Thoracic aorta (tissue), 2 donors: ENCODE measurements at places on chromosomes 1 and 21.

DNA sequence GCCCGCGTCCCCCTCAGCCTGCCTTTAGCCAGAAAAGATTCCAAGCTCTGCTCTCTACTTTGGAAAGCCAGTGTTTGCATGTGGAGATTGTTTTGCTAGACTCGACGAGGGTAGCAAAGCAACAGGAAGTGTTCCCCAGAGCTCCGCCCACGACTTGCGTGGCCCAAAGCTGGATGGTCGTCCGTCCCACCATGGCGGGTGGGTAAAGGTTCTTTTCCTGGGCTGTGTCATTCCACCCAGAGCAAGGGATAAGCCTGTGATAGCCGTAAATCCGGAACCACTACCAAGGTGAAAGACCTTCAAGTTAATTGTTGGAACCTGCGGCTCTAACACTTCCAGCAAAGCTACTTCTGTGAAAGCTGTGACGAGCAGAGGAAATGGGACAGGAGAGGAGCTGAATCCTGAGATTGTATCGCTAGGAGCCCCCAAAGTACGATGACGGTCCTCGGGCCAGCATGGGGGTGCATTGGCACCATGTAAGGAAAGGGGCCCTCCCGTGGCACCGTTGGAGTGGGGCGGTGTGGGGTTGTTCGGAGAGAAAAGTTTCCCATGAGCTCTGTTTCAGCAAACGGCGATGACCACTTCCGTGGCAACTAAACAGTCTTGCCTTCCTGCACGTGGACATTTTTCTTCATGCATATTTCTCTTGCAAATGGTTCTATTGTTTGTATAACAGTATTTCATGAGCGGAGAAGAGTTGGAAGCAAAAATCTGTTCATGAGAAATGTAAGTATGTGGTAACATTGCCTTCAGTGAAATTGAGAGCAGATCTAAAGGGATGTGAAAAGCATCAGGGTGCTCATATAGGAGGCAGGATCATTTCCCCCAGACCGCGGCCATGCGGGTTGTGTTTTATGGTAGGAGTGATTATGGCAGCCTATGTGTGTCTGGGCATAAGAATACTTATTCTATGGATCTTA lies 8.4 kb downstream of the MX2 start:
- DNase-seq = no peak

DNA sequence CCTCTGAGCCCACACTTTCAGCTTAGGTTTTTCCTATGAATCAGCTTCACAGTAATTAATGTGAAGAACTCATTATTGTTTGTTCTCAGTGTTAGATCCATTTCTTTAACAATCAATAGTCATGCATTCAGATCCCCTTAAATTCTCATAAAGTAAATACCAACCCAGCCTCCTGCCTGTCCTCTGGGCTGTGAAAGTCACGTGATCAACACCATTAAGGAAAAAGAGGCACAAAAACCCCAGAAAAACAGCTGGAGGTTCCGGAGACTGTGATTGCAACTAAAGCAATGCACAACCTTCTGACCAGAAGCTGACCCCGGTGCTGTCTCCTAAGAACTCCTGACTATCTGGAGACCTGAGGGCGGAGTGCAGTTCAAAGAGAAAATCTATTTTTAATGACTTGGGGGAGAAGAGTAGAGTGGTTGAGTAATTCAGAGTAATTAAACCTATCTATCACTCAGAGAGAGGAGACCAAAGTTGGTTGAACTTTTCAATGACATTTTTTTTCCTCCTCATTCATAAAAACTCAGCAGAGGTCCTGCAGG lies 132.5 kb downstream of the PLXNA2 start:
- no peak for DNase-seq

- no peak for DNase-seq
Measured at GRCh38 chr1:238898856-238899255, 487.5 kb upstream of the CHRM3 start.

GRCh38 chr21:41868062-41868710 lies 11.0 kb downstream of the PRDM15 start:
- no peak for DNase-seq
